Activated CD8-positive, alpha-beta T cell treated with anti-CD3 and anti-CD28 coated beads for 36 hours (primary cell): ENCODE measurements at places on chromosomes 1 and 21. TPM values are rescaled to one million over a fixed set of nuclear protein-coding genes. Genes with fewer than 3 reads are reported as not detected.
A peak's percentile ranks its signal among the peaks of the same experiment; 100 is the strongest.

The FCGR1A gene
- not detected for total RNA-seq

The CYP4A22 gene
- total RNA-seq, result not detected

The FABP3 gene
- 0.65 TPM for total RNA-seq

The TIE1 gene
- total RNA-seq, result not detected

The CHD5 gene
- total RNA-seq, result 0.61 TPM

DNA sequence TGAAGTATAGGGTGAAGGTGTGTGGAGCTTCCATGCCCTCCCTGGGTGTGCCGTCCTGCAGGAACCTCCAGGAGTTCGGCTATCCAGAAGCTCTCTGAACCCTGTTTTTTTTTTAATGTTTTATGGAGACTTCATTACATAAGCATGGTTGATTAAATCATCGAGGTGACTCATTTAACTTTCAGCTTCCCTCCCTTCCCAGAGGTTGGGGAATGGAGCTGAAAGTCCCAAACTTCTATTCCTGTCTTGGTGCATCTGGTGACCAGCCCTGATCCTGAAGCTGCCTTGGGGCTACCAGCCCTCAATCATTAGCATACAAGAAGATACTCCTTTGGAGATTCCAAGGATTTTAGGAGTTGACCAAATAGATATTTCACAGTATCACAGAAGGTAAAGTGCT, 9.5 kb downstream of the RRP15 start:
- H3K4me1 ChIP-seq, result peaks cover 20% of the 10 kb centered on the region
- H3K4me3 ChIP-seq, result no peak overlapping the region
- DNase-seq, result no peak
- peaks cover 4% of the 10 kb centered on the region for H3K36me3 ChIP-seq
- H3K27me3 ChIP-seq, result no peaks in the 10 kb centered on the region

DNA sequence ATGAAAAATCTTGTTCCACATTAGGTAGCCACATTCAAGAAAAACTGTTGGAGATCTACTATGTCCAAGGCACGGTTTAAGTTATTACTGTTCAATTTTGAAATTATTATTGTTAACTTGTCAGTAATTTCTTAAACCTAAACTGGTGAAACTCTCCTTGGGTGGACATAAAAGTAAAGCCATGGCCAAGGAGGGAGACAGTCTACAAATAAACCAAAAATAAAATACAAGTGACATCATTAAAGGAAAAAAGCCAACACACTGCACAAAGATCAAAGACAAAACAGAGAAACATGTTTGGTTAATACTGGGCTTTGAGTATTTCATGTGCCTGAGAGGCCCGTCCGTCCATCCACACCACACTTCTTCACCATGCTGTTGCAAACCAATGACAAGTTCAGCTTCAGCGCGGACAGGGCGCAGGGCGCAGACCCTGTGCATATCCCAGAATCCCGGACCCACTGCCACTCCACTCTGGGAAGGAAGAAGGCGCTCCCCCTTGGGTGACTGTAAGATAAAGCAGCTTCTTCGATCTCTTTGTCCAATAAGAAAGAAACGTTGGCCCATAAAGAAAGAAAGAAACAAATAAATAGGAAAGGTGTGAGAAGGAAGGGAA, 918 bp upstream of the RASAL2 start:
- H3K4me1 ChIP-seq, result peaks cover 8% of the 10 kb centered on the region
- no peak for DNase-seq
- peak overlapping the region; percentile 34 for H3K4me3 ChIP-seq
- H3K27ac ChIP-seq, result no peak overlapping the region

GRCh38 chr1:204513117-204513716, 3.0 kb upstream of the MDM4 start:
- DNase-seq, result peak; percentile 67
- H3K4me3 ChIP-seq, result peak overlapping the region; percentile 77
- H3K27me3 ChIP-seq, result no peaks in the 10 kb centered on the region

- H3K27ac ChIP-seq, result peak overlapping the region; percentile 72
- peaks cover 7% of the 10 kb centered on the region for H3K4me1 ChIP-seq
- no peaks in the 10 kb centered on the region for H3K36me3 ChIP-seq
- no peak for DNase-seq
Observed at GRCh38 chr1:227543283-227544066, 19.9 kb upstream of the ZNF678 start.

GRCh38 chr1:43543567-43543966, 12.9 kb downstream of the PTPRF start:
- peaks cover 10% of the 10 kb centered on the region for H3K4me1 ChIP-seq
- no peak overlapping the region for H3K4me3 ChIP-seq
- no peak for DNase-seq
